ENCODE measurements at places on chromosomes 5 and 9.
A peak's percentile ranks its signal among the peaks of the same experiment; 100 is the strongest.

- DNase-seq, result no peak
These were observed 10.5 kb downstream of the PJA2 start for GRCh38 chr5:109399092-109399759.

GRCh38 chr5:180330810-180331646 lies 22.1 kb downstream of the GFPT2 start:
- DNase-seq, result no peak

DNA sequence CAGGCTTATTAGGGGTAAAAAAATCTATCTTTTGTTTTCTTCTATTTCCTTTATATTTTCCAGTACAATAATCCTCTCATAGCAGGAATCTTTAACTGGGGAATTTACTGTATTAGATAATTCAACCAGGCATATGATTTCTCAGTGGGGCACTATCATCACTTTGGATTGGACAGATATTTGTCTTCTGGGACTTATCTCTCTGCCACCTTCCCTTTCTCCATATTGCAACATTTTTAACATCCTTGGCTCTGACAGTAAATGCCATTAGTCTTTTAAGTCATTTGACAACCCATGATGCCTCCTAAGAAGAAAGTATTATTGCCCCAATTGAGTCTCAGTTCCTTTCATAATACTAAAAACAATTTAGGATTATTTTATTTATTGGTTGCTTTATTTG lies 304.1 kb downstream of the FGF10 start:
- DNase-seq, result no peak

DNA sequence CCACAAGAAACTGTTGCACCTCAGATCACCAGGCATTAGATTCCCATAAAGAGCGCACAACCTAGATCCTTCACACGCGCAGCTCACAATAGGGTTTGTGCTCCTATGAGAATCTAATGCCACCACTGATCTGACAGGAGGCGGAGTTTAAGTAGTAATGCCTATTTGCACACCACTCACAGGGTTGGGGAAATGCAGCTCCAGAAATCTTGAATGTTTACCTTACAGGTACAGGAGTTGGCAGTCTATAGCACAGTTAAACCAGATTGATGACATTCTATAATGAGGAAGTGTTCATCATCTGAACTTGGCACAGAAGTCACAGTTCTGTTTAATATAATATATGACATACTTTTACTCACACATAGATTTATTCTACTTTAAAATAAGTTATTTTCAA lies 732.2 kb upstream of the ZNF608 start:
- no peak for DNase-seq

GRCh38 chr9:100066539-100066938 lies 32.3 kb downstream of the ERP44 start:
- DNase-seq, result no peak

GRCh38 chr5:112862085-112862484 lies 998 bp downstream of the SRP19 start:
- DNase-seq, result no peak

- DNase-seq, result no peak
These were observed 61.4 kb downstream of the C9orf50 start for GRCh38 chr9:129559506-129559881.

DNA sequence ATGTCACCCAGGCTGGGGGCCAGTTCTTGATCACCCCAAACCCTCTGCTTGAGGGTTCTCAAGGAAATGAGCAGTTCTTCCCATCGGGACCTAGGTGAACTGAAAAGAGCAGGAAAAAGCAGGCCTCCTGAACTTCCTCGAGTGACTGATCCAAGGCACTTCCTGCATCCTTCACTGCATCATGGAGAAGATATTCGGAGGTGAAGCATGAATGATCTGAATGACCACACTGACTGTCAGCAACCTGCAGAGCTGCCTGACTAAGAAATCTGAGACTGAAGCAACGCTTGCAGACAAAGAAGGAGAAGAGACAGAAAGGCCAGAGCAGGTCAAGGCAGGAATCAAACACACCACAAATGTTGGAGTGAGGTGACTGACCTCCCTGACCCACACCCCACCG lies 420.2 kb downstream of the AGTPBP1 start:
- DNase-seq, result no peak

- no peak for DNase-seq
These were observed 18.0 kb upstream of the PRR16 start for GRCh38 chr5:120446068-120446492.

DNA sequence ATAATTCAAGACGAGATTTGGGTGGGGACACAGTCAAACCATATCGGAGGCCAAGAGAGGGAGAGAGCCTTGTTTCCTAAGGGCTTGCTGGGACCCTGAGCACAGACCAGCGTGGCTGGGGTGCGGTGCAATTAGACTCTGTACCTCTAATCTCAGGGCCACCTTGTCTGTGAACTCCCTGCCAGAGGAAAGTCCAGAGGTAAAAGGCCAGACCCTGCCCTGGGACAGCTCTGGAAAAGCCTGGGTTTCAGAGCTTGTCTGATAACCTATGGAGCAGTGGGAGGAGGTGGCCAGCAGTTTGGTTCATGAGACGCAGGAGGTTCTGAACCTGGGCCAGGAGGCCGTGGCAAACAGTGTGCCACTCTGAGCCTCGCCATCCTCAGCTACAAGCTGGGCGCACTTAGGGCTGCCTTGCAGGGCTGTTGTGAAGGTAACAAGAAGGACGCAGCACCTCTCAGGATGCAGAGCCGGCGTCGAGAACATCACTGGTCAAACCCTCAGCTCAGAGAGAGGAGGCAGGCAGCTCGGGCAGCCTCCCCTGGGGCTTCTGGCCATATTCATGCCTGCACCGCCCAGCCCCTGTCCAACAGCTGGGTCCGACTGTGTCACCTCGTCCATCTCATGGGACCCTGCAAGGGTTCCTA lies 4.8 kb upstream of the DOLPP1 start:
- no peak for DNase-seq

GRCh38 chr9:78698371-78698770 lies 401.4 kb downstream of the PSAT1 start:
- no peak for DNase-seq

DNA sequence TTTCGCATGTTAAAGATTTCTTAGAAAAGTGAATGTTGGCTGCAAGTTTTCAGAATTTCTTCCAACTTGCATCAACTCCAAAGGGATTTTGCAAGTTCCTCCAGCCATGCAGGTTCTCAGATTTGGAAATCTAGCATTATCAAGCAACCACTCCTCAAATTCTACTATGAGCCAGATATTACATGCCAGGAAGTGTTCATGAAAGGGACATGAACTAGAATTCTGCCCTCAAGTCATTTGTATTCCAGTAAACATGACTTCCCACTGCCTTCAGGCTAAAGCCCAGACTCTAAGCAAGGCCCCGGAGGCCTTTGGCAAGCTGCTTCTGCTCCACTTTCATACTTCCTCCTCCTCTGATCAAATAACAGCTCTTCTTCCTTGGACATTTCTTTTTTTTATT lies 111.3 kb upstream of the PAPPA start:
- no peak for DNase-seq

DNA sequence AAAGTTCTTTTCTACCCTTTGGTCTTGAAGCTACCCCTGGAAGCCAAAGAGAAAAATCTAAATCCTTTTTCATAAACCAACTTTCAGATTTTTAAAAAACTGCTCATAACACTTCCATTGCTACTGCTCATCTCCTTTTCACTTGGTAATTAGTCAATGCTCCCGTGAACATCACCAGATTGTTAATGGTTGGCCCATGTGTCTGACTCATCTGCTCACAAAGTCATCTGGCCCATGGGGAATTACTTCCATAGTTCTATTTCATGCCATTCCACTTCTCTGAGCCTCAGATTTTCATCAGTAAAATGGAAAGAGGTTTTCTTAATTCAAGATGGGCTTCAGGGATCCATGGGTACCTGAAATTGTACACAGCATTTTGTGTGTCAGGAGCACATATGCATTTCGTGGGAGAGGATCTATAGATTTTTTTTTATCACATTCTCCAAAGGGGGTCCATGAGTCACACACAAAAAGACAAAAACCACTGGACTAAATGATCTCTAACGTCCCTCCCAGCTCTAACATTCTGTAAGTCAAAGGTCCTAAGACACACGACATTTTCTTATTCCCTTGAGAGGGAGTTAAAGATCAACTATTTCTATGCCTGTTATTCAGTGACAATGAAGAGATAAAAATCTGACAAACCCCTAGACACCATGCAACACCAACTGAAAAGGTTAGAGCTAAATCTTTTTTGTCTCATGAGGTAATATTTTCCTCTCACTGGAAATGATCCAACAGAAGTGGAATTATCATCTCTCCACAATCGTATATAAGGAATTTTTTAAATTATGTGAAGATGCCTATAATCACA lies 75.4 kb downstream of the TEX10 start:
- DNase-seq, result no peak

GRCh38 chr5:26553079-26553478 lies 485.3 kb downstream of the CDH9 start:
- DNase-seq, result no peak

DNA sequence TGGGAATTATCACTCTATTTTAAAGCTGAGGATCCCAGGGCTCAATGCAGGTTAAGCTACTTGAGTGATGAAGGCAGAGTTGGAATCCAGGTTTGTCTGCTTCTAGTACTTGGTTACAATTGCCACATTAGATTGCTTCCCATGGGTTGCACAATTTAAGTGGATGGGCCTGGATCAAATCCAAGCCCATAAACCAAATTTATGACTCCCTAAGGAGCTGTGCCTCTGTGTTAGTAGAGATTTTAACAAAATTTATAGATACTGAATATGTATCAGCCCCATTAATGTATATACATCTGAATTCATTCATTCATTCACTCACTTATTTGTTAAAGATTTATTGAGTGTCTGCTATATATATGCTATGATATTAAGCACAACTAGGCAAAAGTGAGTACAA lies 332.3 kb upstream of the KLF9 start:
- no peak for DNase-seq

DNA sequence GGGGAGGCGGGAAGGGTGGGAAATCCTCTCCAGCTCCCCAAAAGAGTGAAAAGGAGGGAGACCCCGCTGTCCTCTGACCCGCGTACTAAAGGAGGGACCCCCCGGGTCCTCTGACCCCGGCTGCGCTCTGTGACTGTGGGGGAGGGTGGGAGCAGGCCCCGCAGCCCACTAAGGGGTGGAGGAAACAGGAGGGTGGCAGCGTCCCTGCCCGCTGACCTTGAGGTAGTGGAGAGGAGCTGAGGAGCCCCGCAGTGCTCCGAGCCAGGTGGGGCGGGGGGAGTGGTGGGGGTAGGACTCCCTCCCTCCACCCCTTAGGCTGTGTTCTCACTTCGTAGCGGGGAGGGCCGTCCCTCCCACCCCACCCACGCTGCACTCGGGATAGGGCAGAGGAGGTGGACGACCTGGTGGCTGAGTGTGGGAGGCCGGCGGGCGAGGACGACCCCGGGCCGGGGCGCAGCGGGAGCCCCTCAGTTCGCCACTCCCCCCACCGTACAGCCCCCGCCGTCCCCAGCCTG lies 449 bp upstream of the ADCY2 start:
- no peak for DNase-seq

- DNase-seq, result no peak
These were observed 132.0 kb downstream of the FSTL4 start for GRCh38 chr5:133480366-133480765.

GRCh38 chr9:114153761-114154599 lies 1.4 kb upstream of the COL27A1 start:
- no peak for DNase-seq

GRCh38 chr9:4762108-4762885 lies 21.3 kb upstream of the AK3 start:
- no peak for DNase-seq

- DNase-seq, result no peak
These were observed 9.0 kb downstream of the TERT start for GRCh38 chr5:1285883-1286291.

DNA sequence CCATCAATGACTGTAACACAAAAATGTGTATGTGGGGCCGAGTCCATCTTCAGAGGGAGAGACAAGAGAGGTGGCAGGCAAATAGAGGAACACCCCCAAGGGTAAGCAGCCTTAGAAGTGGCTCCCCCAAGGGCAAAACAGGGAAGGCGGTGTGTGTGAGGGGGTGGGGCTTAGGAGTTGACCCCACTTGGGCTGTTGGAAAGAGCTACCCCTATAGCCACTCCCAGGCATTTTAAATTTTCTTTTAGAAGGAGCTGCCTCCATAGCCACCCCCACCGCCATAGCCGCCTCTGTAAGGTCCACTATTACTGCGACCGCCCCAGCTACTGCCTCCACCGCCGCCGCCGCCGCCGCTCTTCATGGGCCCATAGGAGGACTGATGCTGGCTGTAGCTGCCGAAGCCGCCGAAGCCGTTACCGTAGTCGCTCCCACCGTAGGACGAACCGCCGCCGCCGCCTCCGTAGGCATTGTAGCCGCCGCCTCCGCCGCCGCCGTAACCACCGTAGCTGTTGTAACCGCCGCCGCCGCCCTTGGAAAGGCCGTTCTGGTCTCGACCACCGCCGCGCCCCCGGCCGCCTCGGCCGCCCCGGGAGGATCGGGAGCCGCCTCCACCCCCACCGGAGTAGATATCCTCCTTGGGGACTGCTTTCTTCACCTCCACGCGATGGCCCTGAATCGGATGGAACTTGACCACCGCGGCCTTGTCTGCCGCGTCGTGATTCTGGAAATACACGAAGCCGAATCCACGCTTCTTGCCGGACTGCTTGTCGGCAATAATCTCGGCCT lies 1.1 kb downstream of the HNRNPA0 start:
- no peak for DNase-seq

GRCh38 chr9:1009101-1009707 lies 32.7 kb downstream of the DMRT3 start:
- DNase-seq, result peak; percentile 50

- DNase-seq, result no peak
These were observed 40.3 kb upstream of the GNE start for GRCh38 chr9:36298566-36298965.

- DNase-seq, result no peak
These were observed 258.7 kb upstream of the RASA1 start for GRCh38 chr5:87008751-87009560.

GRCh38 chr5:123119334-123119986 lies 30.4 kb downstream of the PRDM6 start:
- DNase-seq, result no peak

GRCh38 chr5:168432903-168433302 lies 53.4 kb upstream of the RARS1 start:
- no peak for DNase-seq

- DNase-seq, result no peak
These were observed 13.9 kb downstream of the NEK6 start for GRCh38 chr9:124271660-124272059.

DNA sequence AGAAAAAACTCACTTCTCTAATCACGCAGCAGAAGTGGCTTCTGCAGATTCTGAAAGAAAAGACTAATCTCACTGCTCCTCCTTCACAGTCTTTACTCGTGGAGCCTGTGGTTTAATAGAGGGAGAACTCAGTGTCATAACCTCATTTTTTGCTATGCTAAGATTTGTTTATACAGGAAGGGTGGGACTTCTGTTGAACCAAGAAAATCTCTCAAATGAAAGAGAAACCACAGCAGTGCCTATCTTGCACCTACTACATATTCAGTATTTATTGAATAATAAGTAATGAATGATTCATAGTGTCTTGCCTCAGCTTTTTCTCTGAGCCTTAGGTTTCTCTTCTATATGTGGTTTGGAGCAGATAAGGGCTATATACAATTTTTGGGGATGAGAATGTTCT lies 136.1 kb upstream of the DMAC1 start:
- DNase-seq, result no peak

- no peak for DNase-seq
These were observed 217.5 kb downstream of the CDK5RAP2 start for GRCh38 chr9:120362446-120362845.

Data from smooth muscle cell of the brain vasculature (primary cell).